Heart left ventricle (tissue), 16 donors: ENCODE measurements at places on chromosomes 2 and 18. TPM values are rescaled to one million over a fixed set of nuclear protein-coding genes. Genes with fewer than 3 reads are reported as not detected.

DNA sequence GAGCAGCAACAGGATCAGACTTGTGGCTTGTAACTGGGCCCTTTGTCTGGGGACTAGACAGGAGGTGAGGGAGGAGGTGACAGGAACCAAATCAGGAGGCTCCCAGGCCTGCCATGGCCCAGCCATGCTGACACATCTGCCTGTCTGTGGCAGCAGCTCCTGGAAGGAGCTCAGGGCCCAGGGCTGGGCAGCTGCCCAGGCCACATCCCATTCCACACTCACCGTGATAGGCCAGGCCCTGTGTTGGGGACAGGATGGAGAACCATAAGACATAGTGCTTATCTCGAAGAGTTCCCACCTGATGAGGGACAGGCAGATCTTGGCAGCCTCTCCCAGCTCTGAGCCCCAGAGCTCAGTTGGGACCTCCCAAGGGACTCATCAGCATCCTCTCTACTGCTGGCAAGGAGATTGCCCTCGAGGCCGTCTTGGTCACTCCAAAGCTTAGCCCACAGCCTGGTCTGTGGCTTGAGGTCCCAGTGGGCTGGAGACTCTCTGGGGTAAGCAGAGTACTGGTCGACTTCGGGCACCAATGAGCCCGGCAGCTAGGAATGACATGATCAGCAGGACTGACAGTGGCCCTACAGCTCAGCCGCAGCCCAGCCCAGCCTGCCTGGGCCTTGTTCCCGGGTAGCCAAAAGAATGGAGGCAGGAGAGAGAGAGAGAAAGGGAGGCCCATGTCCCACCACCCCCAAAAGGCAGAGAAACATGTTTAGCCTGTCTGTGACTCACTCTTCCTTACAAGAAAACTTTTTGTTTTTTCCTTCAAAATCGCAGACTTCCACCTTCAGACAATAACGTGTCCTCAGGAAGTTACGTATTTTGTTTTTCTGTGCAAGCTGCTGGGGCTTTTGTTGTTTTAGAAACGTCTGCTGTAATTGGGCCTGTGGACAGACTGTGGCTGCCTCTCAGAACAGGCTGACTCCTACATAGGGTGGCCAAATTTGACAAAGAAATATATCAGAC is 82.1 kb downstream of the HS1BP3 start:
- DNase-seq = no peak

- no peak for DNase-seq
Measured at GRCh38 chr2:31226266-31226665, 7.7 kb upstream of the EHD3 start.

- DNase-seq = no peak
Measured at GRCh38 chr2:17363846-17364245, 154.4 kb downstream of the RAD51AP2 start.

- DNase-seq = no peak
Measured at GRCh38 chr2:238125127-238125885, 13.2 kb upstream of the KLHL30 start.

Gene KYNU
- 0.76 TPM for polyA plus RNA-seq

Gene MRPL53
- 128 TPM for polyA plus RNA-seq

DNA sequence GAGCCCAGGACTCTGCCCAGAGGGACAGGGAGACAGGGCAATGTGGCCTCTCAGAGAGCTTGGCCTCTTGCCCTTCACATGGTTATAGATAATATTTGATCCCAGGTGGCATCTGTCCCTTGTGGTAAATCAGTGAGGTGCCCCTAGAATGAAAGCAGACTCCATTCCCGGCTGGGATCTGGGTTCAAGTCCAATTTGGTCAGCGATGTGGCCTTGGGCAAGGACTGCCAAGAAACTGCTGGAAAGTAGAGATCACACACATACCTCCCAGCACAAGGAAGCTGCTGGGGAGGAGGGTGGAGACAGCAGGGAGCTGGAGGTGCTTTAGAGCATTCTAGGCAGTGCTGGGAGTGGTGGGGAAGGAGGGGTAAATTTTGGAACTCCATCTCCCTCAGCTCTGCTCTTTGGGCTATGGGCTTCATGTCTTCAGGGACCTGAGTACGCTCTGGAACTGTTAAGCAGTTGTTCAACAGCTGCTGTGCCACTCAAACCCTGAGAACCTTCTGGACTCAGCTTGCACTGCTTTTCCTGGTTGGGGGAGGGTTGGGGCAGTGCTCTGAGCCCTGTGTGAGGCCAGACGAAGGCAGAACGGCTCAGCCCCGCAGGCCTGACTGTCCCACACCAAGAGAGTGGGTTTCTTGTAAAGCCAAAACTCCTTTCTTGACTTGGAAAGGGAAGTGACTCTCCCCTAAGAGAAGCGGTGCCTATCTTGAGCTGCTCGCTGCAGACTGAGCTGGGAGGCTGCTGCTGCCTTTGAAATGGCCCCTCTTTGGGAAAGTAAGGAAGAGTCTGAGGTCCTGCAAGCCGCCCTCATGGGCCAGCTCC is 23.0 kb downstream of the INPP5D start:
- no peak for DNase-seq

GRCh38 chr2:42850016-42850805 is 57.8 kb upstream of the HAAO start:
- no peak for DNase-seq
